Stimulated activated CD8-positive, alpha-beta memory T cell treated with anti-CD3 and anti-CD28 coated beads, Interleukin-7, amount 100 ng/mL, for 1 hour (primary cell): ENCODE measurements at places on chromosomes 13 and 19.

GRCh38 chr13:110929104-110929777 lies 14.4 kb upstream of the ANKRD10 start:
- no peak for DNase-seq

GRCh38 chr19:18644196-18645034 lies 7.6 kb downstream of the KLHL26 start:
- DNase-seq: no peak

GRCh38 chr13:99806671-99807070 lies 164.9 kb downstream of the ZIC5 start:
- DNase-seq: no peak

DNA sequence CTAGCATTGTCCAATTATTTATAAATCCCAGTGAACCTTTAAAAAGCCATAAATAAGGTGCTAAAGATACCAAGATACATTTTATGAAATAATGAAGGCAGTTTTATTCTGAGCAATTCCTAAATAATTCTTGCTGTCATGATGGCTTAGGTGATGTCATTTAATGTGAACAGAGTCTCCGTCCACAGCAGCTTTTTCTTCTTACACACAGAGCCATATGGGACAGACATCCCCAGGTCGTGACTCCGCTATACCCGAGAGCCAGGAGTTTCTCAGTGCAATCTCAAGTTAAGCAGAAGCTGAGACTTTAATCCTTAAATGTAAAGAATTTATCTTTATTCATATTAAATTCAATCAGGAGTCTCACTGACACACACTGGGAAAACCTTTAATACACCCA lies 29.7 kb downstream of the EFNB2 start:
- DNase-seq: no peak

DNA sequence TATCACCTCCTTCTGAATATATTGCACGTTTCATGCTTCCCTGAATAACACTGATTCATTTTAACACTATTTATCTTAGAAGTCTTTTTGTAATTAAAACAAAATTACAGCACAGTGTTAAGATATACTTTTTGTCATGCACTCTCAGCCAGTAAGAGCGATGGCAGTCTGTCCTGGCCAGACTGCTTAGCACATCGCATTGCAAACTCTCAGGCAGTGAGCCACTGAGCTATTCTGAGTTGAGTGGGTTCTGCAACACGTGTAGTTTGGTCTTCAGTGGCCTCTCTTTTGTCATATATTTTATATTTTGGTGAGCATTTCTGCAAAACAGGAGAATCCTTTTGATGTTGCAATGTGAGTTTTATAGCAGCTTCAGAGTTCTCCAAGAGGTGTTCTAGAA lies 332.1 kb downstream of the HS6ST3 start:
- no peak for DNase-seq

DNA sequence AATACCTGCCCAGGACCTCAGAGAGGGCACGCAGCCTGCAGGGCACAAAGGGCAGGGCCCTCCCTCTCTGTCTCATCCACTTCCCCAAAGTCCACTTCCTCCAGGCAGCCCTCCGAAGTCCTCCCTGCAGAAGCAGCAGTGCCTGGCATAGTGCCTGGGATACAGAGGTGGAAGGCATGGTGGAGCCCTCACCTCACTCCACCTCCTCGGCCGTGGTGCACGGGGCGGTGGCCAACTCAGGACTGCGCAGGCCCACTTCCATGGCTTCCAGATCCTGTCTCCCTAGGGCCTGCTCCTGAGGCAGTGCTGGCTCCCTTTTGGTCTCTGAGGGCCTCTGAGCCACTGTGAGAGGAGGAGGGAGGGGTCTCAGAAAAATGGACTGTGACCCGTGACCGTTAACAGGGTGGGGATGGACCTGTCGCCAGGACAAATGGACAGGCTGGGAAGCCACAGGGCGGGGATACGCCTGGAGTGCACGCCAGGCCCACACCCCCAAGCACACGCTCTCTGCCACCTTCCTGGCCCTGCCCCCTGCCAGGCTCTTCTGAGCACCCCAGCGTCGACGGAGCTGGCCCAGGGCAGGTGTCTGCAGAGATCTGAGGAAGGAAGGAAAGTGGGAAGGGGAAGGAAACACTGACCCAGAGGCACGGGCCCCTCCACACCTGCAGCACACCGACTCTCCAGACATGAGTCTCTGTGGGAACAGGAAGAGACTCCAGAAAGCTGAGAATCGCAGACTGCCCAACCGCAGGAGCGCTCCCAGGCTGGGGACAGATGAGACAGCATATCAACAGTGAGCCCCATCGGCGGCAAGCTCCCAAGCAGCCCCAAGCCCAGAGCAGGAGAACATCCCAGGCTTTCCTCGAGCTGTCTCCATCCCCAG lies 8.4 kb downstream of the REXO1 start:
- no peak for DNase-seq

DNA sequence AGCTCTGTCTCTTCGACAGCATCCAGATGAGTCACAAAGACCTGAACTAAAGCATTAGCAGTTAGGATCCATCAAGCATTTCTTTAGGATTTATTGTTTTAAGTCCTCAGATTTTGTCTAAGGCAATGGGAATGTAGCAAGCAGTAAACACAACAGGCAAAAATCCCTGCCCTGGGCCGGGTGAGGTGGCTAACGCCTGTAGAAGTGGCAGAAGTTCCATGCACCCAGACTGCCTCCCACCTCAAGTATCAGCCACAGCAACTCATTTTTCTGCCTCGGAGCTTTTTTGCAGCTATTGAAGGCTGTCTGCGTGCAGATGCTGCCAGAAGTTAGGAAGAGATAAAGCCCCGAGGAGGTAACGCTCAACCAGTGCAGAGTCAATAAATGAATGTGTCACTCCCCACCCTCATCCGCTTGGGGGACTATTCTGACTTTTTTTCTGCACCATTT lies 47.1 kb upstream of the MRI1 start:
- DNase-seq: no peak
